Mucosa of descending colon (tissue), 3 donors: ENCODE measurements at places on chromosomes 6 and 20. TPM values are rescaled to one million over a fixed set of nuclear protein-coding genes. Genes with fewer than 3 reads are reported as not detected.

Gene ADGB
- total RNA-seq: 2.2 TPM

Gene TBC1D32
- total RNA-seq: 6.0 TPM

DNA sequence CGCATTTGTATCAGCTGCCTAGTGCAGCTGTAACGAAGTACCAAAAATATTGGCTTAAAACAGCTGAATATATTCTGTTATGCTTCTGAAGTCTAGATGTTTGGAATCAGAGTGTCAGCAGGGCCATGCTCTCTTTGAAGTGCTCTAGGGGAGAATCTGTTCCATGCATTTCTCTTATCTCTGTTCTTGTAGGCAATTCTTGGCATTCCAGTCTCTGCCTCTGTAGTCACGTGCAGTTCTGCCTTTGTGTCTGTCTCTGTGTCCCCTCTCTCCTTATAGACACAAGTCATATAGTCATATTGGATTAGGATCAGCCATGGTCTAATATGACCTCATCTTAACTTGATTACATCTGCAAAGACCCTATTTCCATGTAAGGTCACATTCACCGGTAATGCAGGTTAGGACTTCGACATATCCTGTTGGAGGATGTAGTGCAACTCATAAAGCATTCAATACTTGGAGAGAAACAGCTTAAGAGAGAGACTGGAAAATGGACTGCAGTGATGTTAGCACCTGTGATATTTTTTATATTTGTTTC is 18.6 kb downstream of the FAM83B start:
- DNase-seq: no peak

GRCh38 chr20:52166150-52166549 is 25.4 kb downstream of the ZFP64 start:
- no peak for DNase-seq

DNA sequence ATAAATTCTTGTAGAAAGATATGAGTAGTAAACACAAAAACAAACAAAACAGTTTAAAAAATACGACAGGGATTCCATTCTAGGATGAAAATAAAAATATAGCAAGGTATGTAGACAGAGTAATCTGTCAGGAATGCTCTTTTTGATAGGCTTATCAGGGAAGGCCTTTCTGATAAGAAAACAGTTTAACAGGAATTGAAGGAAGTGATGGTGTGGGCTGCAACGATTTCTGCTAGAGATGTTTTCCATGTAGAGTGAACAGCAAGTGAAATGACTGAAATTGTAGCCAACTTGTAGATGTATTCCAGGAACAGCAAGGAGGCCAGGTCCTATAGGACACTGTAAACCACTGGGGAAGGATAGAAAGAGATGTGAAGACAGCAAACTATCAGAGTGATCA is 689.7 kb upstream of the GJE1 start:
- no peak for DNase-seq
